ENCODE measurements at places on chromosomes 13 and 19. TPM values are rescaled to one million over a fixed set of nuclear protein-coding genes. Genes with fewer than 3 reads are reported as not detected.

GRCh38 chr13:34070006-34070405, 252.1 kb downstream of the RFC3 start:
- DNase-seq, result peak; percentile 29

DNA sequence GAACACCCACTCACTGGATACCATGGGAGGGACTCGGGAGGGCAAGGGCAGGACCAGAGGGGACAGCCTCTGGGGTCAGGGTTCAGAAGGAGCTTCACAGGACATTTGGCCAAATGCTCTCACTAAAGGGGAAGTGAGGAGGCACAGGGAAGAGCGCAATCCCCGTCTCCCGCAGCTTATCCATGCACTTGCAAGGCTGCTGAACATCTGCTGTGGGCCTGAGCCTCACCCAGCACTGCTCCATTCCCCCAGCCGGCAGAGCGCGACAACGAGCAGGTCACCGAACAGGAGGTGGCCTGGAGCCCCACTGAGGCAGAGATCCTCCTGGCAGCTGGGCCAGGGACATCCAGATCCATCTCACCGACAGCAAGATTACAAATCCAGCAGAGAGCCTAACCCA, 23.3 kb downstream of the ELAVL1 start:
- no peak for DNase-seq

DNA sequence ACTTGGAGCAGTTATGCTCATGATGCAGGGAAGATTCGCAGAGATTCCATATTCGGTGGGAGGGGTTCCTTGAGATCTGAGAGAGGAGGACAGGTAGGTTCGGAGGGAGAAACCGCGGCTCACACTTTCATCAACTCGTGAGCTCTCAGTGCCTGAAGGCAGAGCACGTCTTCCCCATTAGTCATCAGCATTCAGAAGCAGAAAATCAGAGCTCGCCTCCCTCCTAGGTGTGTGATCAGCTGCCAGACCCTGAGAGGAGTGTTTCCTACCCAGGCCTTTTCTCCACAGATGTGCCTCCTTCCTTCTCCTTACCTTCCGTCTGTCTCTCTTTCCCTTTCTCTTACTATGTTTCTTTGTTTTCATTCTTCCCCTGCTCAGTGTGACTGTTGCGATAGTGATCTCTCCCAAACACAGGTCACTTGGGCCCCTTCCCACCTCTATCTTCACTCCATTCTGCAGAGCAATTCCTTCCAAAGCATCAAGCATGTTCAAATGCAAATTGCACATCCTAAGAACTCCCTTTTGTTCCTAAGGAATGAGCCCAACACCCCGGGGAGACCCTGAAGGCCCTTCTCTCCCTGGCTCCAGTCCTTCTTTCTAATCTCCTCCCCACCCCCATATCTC, 389.5 kb downstream of the UQCRFS1 start:
- no peak for DNase-seq

DNA sequence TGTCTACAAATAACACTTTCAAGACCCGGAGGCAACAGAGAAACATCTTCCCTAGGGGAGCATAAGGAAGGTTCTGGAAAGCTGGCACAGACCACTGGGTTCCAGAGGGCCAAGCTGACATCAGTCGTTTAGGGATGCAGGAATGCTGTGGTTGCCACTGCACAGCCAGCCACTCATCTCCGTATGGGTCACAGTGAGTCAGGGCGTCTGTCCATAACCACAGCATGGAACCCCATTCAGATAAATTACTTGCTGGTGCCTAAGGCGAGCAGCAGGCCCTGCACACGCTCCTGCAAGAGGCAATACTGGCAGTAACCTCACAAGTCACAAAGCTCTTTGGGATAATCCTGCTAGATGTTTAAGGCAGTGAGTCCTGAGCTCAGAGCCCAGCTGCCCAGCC, 140.9 kb upstream of the UBL3 start:
- DNase-seq, result peak; percentile 72

The HCST gene
- 0.81 TPM for total RNA-seq

The PHF11 gene
- total RNA-seq, result 13.3 TPM

Data from fibroblast of the aortic adventitia (primary cell).